ENCODE measurements at places on chromosomes 12 and 14. TPM values are rescaled to one million over a fixed set of nuclear protein-coding genes. Genes with fewer than 3 reads are reported as not detected.

- no peak for DNase-seq
These were observed 10.0 kb downstream of the SBNO1 start for GRCh38 chr12:123354600-123354999.

DNA sequence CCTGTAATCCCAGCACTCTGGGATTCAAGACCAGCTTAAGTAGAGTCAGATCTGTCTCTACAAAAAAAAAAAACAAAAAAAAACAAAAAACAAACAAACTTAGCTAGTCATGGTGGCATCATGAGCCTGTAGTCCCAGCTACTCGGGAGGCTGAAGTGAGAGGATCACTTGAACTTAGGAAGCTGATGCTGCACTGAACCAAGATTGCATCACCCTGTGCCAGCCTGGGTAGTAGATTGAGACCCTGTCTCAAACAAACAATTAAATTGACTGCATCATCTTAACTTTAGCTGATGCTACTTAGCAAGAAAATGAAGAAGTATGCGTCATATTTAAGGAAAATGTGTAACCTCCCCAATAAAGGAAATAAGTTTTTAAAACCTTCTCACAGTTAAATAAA is 136.6 kb upstream of the ATXN7L3B start:
- DNase-seq, result no peak

GRCh38 chr14:99546234-99546879 is 57.6 kb downstream of the CCDC85C start:
- no peak for DNase-seq

DNA sequence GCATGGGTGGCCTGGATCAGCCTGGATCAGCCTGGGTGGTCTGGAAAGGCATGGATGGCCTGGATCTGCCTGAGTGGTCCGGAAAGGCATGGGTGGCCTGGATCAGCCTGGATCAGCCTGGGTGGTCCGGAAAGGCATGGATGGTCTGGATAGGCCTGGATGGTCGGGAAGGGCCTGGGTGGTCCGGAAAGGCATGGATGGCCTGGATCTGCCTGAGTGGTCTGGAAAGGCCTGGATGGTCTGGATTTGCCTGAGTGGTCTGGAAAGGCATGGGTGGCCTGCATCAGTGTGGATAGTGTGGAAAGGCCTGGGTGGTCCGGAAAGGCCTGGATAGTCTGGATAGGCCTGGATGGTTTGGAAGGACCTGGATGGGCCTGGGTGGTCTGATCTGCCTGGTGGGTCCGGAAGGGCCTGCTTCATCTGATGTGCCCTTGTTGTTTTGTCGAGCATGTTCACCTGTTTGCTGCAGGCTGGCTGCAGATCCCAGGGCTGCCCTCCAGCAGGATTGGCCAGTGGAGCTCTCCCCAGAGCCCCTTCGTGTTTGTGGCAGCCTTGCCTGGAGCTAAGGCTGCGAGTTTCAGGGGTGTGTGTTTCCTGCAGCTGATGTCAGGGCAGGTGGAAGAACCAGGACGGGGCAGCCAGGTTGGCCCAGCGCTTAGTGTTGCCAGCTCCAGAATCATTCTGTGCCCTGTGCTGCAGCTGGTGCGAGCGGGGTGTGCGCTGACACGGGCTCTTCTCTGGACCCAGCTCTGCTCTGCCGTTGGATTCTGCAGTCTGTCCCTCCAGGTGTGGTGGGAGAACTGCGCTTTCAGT is 19.3 kb upstream of the TEX22 start:
- DNase-seq, result no peak

DNA sequence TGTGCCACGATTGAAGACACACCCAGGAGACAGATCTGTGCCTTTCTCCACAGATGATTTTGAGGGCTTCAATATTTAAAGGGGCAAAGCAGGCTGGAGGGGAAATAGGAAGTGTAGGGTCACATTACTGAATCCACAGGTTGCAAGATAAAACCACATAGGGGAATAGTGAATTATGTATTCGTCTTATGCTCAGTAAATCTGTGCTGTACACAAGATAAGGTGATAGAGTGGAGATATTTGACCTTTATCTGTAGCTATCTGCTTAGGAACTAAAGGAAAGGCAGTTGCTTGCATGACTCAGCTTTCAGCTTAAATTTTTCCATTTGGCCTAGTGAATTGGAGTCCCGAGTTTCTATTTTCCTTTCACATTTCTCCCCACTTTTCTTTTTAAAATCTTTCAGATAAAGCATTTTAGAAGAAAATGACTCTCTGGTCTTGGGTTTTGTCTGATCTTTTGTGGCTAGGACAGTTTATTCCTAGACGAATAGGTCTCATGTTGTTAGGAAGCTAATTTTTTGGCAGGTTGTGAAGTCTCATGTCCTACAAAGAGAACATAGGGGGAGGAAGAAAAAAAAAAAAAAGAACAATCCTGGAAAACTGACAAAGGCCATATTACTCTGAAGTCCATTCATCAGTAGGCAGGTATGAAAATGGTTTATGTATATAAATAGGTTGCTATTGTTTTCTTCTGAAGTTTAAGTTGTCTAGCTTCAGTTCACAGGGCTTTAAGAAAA is 55.4 kb downstream of the FBXO33 start:
- no peak for DNase-seq

DNA sequence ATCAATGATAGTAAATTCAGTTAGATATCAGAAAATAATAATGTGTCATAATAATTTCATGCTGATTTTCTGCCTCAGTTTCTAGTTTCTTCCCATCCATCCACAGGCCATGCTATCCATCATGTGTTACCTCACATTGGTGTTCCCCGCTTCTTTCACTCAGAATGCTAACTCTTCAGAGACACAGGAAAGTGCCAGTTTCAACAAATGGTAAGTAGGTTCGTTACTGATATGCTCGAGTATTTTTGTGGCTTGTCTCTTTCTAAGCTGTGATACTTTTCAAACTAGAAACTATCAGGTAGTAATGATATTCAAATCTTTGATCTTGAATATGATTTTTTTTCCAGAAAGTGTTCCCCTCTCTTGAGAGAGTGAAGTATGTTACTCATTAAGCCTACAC is 1.5 kb downstream of the KLRB1 start:
- DNase-seq, result no peak

- DNase-seq, result no peak
These were observed 53.1 kb downstream of the TMEM30B start for GRCh38 chr14:61227884-61228591.

- DNase-seq, result no peak
These were observed 326.8 kb downstream of the ALG10 start for GRCh38 chr12:34348836-34349672.

DNA sequence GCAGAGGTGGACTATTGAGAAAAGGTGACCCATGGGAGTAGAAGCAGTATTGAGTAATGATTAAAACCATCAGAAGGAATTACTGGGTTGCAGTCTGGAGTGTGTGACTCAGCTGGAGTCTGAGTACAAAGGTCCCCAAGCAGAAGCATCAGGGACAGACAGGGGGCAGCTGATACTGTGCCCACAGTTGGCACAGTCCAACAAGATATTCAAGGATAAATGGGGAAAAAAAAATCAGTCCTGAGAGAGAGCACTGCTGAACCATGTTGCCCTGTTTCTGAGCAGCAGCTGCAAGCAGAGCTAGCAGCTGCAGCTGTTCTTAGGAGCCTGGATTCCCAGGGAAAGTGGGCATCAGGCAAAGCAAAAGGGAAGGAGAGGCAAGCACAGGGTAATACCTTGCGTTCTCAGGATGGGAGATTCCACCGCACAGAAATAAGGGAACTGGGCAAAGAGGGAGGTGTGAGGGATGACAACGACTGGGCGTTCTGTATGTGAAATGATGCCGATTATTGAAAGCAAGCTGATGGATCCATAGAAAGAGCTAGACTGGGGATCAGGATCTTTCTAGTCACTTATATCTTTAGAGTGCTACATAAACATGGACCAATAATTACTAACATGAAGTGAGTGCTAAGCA is 17.7 kb downstream of the NEUROD4 start:
- DNase-seq, result no peak

GRCh38 chr12:54196396-54196795 is 7.6 kb upstream of the SMUG1 start:
- no peak for DNase-seq

DNA sequence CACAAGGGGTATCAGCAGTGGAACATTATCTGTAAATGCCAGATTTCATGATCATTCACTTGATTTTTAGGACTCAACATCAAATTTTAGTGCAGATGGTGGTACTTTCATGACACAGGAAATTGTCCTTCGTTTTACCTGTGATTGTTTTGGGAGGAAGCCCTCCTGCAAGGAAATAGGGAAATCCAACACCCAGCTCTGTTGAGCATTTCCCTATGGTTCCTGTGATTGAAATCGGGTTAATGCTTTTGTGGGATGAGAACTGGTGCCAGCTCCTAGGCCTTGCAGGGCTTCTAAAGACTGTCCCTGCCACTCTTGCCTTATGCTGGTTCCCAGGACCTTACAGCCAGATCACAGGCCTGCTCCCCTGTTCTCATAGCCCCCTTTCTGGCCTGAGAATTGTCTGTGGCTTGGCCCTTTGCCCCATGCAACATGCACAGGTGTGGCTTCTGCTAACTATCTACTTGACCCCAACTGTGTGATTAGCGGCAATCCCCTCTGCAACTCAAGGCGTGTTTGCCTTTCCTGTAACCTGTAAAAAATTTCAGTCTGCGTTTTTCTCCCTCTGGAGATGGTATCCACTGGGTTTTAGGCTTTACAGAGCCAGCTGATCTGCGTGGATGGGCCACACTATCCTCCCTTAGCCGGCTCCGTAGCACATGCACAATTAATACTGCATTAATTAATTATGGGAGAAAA is 112.5 kb downstream of the ETV6 start:
- DNase-seq, result no peak

- DNase-seq, result no peak
These were observed 60.4 kb downstream of the SLC15A4 start for GRCh38 chr12:128763395-128763794.

DNA sequence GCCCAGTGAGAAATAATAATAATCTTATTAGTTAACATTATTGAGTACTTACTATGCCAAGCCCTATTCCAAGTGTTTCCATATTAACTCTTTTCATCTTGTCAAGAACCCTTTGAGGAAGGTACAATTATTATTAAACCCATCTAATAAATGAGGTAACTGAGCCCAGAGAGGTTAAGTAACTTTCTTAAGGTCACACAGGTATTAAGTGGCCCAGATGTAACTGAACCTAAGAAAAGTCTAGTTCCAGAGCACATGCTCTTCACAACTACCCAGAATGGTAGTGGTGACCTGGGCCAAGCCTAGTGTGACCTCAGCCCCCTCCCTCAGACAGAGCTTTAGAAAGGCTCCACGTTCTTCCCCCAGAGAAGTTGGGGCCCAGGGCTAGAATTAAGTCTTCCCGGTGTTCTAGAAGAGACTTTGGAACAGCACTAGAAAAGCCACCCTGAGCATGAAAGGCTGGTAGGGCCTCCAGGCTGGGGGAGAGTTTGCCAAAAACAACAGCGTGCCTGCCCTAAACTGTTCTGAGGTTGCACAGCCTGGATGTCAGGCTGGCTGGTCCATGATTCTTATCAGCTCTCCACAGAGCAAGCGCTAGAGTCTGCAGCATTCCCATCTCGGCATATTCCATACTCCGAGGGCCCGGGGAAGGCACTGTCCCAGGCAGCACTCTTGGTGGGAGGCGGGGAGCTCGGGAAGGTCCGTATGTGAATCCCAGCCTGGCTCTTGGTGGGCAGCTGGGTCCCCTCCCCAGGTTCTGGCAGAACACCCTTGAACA is 41.3 kb upstream of the CTDSP2 start:
- peak; percentile 88 for DNase-seq

DNA sequence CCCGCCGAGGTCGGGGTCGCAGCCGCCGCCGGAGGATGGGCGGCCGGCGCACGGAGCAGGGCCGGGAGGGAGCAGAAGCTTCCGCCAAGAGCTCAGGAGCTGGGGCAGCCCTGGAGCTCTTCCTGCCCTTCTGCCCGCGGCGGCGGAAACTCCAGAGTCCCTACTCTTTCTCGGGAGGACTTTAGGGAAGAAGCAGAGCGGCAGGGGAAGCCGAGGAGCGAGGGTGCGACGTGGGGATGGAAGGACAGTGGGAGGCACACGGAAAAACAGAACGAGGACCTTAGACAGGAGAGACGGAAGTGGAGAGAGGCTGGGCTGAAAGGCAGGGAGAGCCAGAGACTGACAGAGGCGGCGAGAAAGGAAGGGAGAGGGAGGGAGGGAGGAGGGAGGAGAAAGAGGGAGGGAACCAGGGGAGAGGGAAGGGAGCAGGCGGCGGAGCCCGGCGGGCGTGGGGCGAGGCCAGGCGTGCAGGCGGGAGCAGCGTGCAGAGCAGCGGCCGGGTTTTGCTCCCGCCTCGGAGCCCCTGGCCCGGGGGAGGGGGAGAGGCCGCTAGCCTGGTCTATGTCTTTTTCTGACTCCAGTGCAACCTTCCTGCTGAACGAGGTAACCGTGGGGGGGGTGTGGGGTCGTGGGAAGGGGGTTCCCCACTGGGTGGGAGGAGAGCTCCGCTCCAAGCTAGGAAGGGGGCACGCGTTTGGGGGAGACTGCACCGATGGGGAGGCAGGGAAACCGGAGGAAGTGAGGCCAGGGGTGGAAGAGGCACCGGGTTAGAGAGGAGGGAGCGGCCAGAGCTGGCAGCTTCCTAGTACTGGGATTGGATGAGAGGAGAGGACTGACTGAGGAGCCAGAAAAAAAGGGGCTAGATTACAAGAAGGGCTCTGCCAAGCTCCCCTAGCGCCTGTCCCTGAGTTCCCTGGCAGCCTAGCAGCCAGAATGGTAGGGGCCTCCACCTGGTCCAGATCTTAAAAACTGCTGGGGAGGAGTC is 2.9 kb upstream of the CACNB3 start:
- peak; percentile 92 for DNase-seq

GRCh38 chr12:94287245-94287628 is 138.9 kb downstream of the PLXNC1 start:
- DNase-seq, result no peak

GRCh38 chr12:104049903-104050356 is at the start of gene GLT8D2:
Gene GLT8D2, minus strand, starts transcription at chr12:104050187. Its CDS starts 30,539 bp downstream, at chr12:104019648.
- peak; percentile 86 for DNase-seq

The CCDC196 gene
- total RNA-seq, result not detected

The TAS2R43 gene
- 0.36 TPM for total RNA-seq

The C12orf50 gene
- 0.48 TPM for total RNA-seq

The KRT77 gene
- total RNA-seq, result not detected

The GPRC5D gene
- total RNA-seq, result not detected

The AQP5 gene
- total RNA-seq, result 1.2 TPM

The MLF2 gene
- 144 TPM for total RNA-seq

The MSRB3 gene
- 298 TPM for total RNA-seq

The MMP19 gene
- 26.4 TPM for total RNA-seq

The TSPAN8 gene
- total RNA-seq, result 1.4 TPM

The HHIPL1 gene
- 2.5 TPM for total RNA-seq

The OLR1 gene
- 9.3 TPM for total RNA-seq

Measured in aorta (tissue), 5 donors.